ENCODE measurements at places on chromosomes 7 and 10.

- no peak for DNase-seq
These were observed 918 bp downstream of the NET1 start for GRCh38 chr10:5413012-5413938.

DNA sequence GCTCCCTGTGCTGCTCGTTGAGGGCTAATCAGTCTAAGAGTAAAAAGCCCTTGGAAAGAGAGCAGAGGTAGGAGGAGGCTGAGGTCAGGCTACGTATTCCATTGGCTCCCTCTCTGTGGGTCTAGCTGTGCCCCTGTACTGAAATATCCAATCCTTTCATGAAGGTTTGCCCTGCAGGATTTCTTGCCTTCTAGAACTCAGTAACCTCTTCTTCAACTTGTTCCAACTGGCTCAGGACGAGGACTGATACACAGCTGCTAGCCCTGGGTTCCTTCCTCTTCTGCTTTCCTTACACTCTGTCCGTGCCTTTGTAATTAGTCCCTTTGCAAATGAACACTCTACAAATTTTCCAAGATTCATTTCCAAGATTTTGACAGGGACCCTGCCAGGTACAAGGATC, 560.5 kb downstream of the ACTR3B start:
- no peak for DNase-seq

DNA sequence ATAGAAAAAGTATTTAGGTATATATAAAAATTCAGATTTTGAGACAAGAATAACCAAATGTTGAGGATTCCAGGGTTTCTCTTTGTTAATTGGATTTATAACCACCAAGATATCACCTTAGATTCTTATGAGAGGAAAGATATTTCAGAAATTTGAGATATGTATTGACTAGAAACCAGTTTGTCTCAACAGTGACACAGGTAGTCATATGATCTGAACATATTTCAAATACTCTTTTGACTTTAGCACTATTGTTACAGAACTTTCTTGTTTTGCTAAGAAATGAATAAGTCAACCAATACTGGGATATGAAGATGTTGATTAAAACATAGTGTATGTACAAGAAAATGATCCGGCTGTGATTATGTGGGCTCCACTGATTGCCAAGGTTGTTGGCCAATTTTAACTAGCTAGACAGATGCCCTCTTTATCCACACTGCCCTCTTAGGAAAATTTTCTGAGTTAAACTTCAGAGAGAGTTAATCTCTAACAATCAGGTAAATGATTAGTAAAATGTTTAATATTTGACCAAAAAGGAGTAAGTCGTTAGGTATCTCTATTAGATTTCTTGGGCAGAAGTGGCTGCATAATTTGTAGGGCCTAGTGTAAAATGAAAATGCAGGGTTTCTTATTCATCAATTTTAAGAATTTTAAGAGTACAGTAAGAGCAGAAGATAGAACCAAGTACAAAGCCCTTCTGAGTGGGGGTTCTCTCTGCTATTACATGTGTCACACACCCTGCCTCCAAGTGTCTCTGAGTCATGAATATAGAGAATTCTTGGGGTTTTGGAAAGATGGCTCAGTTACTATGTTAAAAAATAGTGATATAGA, 376.0 kb downstream of the TFEC start:
- DNase-seq, result no peak

- no peak for DNase-seq
These were observed 5.4 kb downstream of the PPIA start for GRCh38 chr7:44801890-44802289.

GRCh38 chr10:6593241-6593671, 13.2 kb upstream of the PRKCQ start:
- no peak for DNase-seq

- DNase-seq, result no peak
These were observed 205.9 kb upstream of the SVIL start for GRCh38 chr10:29840516-29841276.

GRCh38 chr7:37439653-37440026, 9.0 kb downstream of the ELMO1 start:
- DNase-seq, result no peak

DNA sequence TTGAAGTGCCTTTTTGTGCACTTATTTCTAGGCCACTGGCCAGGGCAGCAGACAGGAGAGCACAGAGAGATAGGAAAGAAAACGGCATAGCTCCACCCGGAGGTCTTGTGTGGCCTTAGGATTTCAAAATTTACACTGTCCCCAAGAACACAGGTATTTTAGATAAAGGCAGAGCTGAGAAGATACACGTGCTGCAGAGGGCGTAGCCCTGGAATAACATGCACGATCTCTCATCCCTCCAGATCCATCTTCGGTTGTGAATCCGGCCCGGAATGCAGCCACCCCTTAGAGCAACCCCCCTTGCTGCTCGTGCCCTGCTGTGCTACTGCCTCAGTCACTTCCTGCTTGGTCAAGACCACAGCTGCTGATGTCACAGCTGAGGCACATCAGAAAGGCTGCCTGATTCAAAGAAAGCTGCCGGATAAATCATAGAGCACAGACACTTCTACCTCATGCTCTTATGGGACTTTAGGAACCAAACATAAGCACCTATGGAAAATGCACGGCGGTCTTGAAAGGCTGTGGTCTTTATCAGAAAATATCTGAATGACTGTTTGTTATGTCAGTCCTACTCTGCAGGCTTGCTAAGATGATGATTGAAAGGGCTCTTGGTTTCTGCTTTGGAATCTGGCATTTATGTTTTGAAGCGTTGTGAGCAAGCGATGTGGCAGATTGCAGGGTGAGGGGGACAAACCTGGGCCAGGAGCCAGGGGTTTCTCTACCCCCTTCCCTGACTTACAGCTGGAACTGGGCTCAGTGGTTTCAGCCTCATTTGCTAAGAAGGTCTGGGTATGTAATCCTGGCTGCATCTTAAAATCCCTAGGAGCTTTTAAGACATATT, 152.0 kb downstream of the SVIL start:
- peak; percentile 3 for DNase-seq

GRCh38 chr10:119246862-119247549, 39.6 kb downstream of the GRK5 start:
- no peak for DNase-seq

Data from CD4-positive, alpha-beta T cell treated with Interleukin-21 for 1 hour (primary cell).